Activated T-cell treated with anti-CD3 and anti-CD28 coated beads for 48 hours (primary cell): ENCODE measurements at places on chromosomes 5 and 9.

DNA sequence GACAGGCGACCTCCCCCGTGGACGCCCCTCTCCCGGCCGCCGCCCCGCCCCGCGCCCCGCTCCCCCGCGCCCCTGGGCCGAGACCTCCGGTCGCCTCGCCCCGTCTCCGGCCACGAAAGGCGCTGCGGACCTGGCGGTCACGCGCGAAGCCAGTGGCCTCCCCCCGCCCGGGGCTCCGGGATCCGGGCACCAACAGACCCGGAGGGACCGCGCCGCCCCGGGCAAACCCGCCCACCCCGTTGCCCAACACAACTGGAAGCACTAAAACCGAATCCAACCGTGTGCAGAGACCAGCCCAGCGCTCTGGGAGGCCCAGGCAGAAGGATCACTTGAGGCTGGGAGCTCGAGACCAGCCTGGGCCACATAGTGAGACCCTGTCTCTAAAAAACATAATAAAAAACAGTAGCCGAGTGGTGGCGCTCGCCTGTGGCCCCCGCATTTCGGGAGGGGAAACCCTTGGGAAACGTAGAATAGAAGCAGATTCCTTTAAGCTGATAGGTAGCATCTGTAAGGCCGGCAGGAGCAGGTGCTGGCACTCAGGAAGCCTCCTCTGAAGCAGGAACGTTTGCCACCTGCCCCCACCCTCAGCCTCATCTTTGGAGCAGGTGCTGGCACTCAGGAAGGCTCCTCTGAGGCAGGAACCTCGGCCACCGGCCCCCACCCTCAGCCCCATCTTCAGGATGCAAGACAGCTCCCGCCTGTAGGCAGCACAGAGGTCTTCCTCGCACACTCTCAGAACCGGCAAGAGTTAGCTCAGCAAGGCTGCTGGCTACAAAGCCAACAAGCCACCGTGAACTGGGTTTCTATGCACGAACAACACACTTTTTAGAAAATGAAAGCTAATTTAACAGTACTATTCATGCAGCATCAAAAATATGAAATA is 4.6 kb upstream of the SLC9A3 start:
- no peak for DNase-seq

DNA sequence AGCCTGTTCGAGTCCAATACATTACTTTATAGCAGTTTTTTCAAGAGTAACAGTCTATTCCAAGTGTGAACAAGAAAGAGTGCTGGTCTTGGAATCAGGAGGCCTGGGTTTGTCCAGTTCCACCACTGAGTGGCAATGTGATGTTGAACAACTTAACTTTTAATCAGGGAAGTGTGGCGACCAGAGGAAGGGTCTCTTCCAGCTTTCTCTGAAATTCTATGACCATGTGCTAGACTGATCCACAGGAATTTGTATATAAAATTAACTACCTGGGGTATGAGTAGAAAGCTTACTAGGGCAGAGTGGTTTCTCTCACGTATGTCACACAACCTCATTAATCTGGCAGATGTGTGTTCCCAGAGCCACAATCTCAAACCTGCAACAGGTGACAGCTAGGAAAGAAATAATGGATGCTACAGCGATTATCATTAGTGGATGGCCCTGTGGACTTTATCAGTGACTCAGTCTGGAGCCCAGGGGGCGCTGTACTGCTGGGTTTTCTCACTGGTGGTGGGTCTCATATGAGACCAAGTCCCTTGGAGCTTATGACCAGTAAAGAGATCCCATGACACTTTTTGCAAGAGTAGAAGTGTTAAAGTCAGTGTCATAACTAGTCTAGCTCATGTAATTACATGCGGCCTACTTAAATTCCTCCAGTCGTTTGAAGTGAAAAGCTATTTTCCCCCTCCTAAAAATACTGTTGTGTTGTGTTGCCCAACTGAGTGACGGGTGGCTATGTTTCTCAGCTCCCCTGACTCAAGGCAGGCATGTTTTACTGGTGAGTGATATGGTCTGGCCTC is 116.5 kb downstream of the GDNF start:
- DNase-seq = no peak

GRCh38 chr5:123868267-123868666 is 356.3 kb downstream of the CSNK1G3 start:
- no peak for DNase-seq

DNA sequence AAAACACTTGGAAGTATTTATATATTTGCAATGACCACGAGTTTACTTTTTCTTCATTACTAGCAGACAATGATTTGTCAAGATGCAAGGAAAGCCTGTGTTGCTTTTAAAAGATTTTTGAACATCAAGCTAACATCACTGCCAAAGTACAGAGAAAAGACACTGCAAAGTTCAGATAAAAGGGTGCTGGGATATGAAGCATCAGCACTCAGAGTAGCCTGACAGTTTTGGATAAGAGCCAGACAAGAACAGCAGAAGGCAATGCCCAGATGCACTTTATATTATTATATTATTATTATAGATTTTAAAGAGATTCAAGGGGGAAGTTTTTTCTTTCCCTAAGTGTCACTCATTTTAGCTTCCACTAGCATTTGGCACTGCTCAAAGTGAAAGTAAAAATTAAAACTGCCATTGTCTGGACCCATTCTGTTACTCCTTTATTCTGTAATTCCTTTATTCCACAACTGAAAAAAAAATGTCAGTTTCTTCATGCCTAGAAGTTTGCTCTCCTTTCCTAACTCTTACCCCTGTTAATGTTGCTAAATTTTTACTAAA is 240.6 kb downstream of the EFNA5 start:
- DNase-seq = no peak

- DNase-seq = no peak
These were observed 71.2 kb downstream of the CWC27 start for GRCh38 chr5:64839936-64840335.

GRCh38 chr5:35303152-35303551 is 72.9 kb upstream of the PRLR start:
- no peak for DNase-seq

GRCh38 chr9:16179566-16179965 is 626.7 kb downstream of the CCDC171 start:
- peak; percentile 12 for DNase-seq

DNA sequence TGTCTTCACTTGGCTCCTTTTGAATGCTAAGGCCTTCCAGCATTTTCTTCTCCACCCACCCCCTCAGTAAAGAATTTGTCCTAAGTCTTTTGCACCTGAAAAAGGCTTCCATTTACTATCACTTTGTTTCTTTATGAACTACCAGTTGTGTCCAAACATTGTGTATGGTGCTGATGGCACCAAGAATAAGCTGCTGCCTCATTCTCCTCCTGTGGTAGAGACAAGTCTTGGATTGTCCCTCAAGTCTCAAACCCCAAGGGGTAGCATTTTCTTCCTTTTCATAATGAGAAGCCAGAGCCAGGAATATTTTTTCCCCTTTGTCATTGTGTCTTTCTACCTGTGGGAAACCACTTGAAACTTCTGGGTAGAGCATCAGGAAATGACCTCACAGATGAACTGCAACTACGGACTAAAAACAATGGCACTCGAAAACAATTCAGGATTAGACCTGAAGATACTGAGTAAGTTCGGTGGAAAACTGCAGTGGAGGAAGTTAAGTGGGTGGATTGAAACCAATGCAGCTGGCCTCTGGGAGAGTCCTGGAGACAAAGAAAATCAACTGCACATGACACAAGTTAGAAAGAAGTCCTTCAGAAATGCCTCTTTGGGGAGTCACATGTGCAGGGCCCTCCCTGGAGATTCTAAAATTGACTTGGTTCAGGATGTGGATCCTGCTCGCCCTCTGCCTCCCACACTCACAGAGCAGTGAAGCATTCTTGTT is 80.5 kb downstream of the SH3RF2 start:
- DNase-seq = no peak

GRCh38 chr5:66666778-66667177 is 70.6 kb downstream of the MAST4 start:
- no peak for DNase-seq

GRCh38 chr5:180844858-180845257 is 16.2 kb downstream of the ZFP62 start:
- DNase-seq = no peak

- no peak for DNase-seq
These were observed 45.7 kb downstream of the CDK5RAP2 start for GRCh38 chr9:120534266-120534665.

GRCh38 chr9:135240222-135240621 is 152.8 kb downstream of the OLFM1 start:
- DNase-seq = no peak

GRCh38 chr5:74028976-74029375 is 403.0 kb downstream of the ARHGEF28 start:
- DNase-seq = no peak

DNA sequence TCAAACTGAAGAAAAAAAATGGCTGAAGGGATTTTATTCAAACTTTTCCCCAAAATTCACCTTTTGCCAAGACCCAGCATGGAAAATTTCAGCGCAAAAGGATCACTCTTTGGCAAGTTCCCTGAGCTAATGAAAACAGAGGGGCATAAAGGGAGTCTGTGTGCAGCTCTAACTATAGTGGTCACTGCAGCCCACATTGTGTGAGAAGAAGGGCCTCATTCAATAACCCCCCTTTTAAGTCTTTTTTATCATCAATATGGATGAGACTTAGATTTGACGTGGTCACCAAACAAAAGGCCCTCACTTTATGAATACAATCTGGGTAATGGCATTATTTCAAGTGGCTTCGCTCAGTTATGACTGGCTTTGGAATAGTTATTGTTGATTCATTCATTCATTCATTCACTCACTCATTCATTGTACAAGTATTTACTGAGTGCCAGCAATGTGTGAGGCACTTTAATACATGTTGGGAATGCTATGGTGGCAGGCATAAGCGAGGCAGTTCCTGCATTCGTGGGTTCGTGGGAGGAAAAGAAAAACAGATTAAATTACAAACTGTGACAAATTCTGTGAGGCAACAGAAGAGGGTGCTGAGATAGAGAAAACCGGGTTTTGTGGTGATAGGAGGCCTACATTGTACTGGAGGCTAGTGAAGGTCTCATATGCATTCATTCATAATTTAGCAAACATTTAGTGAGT is 145.7 kb upstream of the KLF4 start:
- DNase-seq = no peak

DNA sequence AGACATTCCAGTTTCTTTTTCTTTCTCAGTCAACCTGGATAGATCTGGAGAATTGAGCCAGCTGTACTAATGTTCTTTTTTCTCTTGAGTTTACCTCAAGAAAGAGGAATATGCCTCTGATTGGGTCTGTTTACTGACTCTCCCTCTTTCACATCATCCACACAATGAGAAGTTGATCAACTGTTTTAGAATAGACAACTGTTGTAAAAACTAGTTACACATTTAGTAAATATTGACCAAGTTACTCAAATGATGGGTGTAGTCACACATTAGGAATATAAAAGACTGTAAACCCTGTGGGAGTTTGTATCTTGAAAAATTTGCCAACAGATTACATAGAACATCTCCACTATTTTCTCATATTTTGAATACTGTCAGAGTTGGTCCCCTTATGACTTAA is 330.8 kb downstream of the FER start:
- no peak for DNase-seq

- DNase-seq = no peak
These were observed 685.6 kb downstream of the EFNA5 start for GRCh38 chr5:106985174-106985573.

GRCh38 chr5:35777358-35778087 is 79.2 kb upstream of the IL7R start:
- peak; percentile 51 for DNase-seq

DNA sequence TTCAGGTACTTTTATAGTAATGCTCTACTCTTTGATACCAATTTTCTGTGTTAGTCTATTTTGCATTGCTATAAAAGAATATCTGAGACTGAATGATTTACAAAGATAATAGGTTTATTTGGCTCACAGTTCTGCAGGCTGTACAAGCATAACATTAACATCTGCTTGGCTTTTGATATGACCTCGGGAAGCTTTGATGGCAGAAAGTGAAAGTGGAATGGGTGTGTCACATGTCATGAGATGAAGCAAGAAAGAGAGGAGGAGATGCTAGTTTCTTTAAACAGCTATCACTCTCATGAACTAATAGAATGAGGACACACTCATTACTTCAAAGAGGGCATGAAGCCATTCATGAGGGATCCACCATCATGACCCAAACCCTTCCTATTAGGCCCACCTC is 270.9 kb upstream of the IL12B start:
- DNase-seq = no peak

DNA sequence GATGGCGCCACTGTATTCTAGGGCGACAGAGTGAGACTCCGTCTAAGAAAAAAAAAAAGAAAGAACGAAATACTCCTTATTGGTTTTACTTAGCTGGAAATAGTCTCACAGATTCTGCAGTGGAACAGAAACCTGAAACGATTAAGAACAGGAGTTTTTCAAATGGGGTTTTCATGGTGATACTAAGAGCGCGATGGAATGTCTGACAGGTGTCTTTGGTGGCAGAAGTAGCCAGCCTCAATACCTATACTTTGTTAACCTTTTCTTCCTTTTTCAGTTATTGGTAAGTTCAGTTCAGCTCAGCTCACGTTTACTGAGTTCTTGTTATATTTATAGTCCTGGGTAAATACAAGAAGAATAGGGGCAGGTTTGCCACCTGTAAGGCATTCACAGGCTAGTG is 123.9 kb downstream of the FOCAD start:
- no peak for DNase-seq

GRCh38 chr5:63687854-63688516 is 274.3 kb downstream of the HTR1A start:
- no peak for DNase-seq

GRCh38 chr5:171175746-171176145 is 133.3 kb upstream of the TLX3 start:
- no peak for DNase-seq
